Chondrocyte (in vitro differentiated cells): ENCODE measurements at places on chromosomes 1 and 21.

DNA sequence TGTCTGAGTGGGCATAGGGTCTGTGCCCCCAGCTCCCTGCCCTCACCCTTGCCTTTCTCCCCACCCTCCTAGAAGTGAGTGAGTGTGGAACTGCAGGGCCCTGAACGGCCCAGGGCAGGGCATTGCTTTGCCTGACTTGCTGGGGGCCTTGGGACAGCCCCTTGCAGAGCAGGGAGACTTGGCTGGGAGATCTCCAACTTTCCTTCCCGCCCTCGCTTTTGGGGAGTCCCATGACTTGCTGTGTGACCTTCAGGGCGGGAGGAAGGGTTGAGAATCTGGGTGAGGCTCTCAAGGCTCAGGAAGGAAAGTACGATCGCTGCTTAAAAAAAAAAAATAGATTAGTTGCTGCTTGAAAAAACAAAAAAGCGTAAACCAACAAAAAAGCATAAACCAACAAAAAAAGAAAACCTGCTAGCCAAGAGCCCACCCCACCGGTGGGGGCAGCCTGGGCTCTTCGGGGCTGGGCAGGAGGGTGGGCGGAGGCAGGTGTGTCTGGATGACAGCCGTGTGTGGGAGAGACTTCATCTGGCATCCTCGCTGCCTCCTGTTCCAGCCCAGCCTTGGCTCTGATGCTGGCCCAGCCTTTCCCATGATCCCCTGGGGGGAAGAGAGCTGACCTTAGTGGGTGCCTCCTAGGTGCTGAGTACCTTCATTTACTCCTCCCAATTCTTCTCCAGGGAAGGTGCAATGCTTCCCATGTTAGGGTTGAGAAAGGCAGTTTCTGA lies 6.5 kb downstream of the NBL1 start:
- DNase-seq: no peak
- H3K4me3 ChIP-seq: no peak overlapping the region
- no peaks in the 10 kb centered on the region for H3K27me3 ChIP-seq
- no peaks in the 10 kb centered on the region for H3K36me3 ChIP-seq
- H3K27ac ChIP-seq: peak overlapping the region; percentile 65
- H3K4me1 ChIP-seq: peaks cover 61% of the 10 kb centered on the region

DNA sequence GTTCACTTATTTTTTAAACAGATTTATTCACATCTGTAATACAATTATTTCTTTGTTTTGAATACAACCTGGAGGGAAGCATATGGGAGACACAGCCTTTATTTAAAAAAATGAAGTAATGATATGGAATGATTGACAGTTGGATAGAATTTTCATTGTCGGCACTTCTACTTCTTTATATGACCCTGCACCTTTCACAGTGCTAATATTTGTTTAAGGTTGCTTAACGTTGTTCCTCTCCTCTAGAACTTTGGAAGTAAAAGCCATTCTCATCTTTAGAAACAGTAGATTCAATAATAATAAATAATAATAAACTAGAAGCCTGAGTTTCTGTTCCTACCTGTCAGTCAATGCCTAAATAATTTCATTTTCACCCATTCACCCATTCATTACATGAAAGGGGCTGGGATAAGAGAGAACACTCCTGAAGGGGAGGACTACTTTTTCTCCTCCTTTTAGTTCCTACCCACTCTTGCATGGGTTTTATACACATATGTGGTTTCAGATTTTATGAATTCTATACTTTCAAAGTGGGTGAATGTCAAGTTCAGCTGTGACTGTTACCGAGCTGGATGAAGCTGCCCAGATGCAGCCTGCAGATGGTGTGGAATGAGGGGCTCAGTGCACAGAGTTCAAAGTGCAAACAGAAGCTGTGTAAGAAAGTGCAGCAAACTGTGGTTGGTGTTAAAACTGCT lies 9.4 kb downstream of the RUNX1 start:
- H3K4me1 ChIP-seq: peaks cover 10% of the 10 kb centered on the region
- no peak overlapping the region for H3K27ac ChIP-seq
- no peaks in the 10 kb centered on the region for H3K27me3 ChIP-seq

GRCh38 chr1:151958959-151959358 lies 34.7 kb downstream of the S100A10 start:
- no peak overlapping the region for H3K4me3 ChIP-seq
- no peaks in the 10 kb centered on the region for H3K36me3 ChIP-seq
- no peak for DNase-seq
- peaks cover 5% of the 10 kb centered on the region for H3K4me1 ChIP-seq
- no peaks in the 10 kb centered on the region for H3K27me3 ChIP-seq

GRCh38 chr1:214557952-214558735 lies 6.7 kb upstream of the PTPN14 start:
- H3K4me1 ChIP-seq: peaks cover 30% of the 10 kb centered on the region
- H3K27me3 ChIP-seq: no peaks in the 10 kb centered on the region
- H3K4me3 ChIP-seq: no peak overlapping the region
- H3K36me3 ChIP-seq: no peaks in the 10 kb centered on the region

- DNase-seq: no peak
- peaks cover 27% of the 10 kb centered on the region for H3K4me1 ChIP-seq
- H3K27me3 ChIP-seq: no peaks in the 10 kb centered on the region
- H3K36me3 ChIP-seq: peaks cover 9% of the 10 kb centered on the region
- H3K4me3 ChIP-seq: no peak overlapping the region
Measured at GRCh38 chr1:244325056-244325758, 126.5 kb downstream of the ADSS2 start.

DNA sequence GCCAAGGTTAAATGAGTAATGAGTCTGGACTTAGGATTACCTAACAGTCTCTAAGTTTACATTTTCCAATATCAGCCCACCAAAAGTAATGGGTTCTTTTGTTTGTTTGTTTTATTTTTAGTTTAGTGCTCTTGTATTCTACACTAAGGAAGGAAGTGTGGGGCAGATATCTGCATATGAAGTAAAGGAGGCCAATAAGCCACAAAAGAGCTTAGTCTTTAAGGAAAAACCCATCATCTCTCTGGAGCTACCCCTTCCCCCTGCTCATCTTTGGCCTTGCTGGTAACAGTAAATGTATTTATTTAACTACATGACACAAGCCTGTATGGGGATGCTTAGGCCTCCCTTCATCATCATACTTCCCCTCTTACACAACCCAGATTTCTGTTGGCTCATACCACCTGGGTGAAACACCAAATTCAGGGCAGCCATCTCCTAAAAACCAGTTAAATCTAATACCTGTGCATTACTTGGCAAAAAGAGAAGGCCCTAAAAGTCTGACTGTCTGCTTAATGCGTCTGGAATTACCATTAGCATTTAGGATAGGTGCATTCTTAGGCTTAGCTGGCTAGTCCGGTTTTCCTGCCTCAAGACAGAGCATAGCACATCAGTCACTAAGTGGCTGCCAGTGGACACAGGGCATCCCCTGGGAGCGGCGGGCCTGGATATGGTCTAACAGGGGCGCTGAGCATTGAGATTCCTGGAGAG lies 96.8 kb upstream of the ADGRL2 start:
- no peaks in the 10 kb centered on the region for H3K36me3 ChIP-seq
- H3K4me1 ChIP-seq: peaks cover 52% of the 10 kb centered on the region
- H3K27ac ChIP-seq: peak overlapping the region; percentile 92
- no peaks in the 10 kb centered on the region for H3K27me3 ChIP-seq
- H3K4me3 ChIP-seq: no peak overlapping the region

GRCh38 chr21:41367301-41367944 lies 5.6 kb downstream of the MX2 start:
- no peaks in the 10 kb centered on the region for H3K36me3 ChIP-seq
- peaks cover 14% of the 10 kb centered on the region for H3K27me3 ChIP-seq
- no peak overlapping the region for H3K27ac ChIP-seq
- H3K4me3 ChIP-seq: no peak overlapping the region
- no peak for DNase-seq
- H3K4me1 ChIP-seq: peaks cover 5% of the 10 kb centered on the region

DNA sequence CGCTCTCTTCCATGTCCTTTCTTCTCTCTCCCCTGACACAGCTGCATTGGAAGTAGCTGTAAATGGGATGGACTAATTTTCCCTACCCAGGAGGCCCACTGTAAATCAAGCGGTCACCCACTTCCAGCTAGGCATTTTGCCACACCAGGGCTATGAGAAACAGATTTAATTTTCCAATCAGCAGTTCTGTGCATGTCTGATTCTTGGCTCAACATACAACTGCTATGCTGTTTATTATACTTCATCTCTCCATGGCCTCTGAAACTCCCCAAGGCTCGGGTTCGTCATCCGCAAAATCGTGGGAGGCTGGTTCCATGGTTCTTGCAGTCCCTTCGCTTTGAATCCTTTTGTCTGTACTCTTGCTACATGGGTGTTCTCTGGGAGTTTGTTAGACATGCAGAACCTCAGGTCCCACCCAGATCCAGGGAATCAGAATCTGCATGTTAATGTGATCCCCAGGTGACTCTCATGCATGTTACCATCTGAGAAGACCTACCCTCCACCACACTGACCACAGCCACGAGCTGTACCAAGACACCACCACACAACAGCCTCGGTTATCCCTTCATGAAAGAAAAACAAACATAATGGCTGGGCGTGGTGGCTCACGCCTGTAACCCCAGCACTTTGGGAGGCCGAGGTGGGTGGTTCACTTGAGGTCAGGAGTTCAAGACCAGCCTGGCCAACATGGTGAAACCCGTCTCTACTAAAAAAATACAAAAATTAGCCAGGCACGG lies 190.5 kb downstream of the GABPA start:
- no peaks in the 10 kb centered on the region for H3K27me3 ChIP-seq
- no peak for DNase-seq
- no peak overlapping the region for H3K27ac ChIP-seq
- no peak overlapping the region for H3K4me3 ChIP-seq
- peaks cover 21% of the 10 kb centered on the region for H3K4me1 ChIP-seq

GRCh38 chr1:241848686-241849344 lies 811 bp downstream of the EXO1 start:
- no peaks in the 10 kb centered on the region for H3K27me3 ChIP-seq
- H3K4me1 ChIP-seq: peaks cover 24% of the 10 kb centered on the region
- H3K36me3 ChIP-seq: no peaks in the 10 kb centered on the region
- no peak overlapping the region for H3K27ac ChIP-seq
- H3K4me3 ChIP-seq: peak overlapping the region; percentile 92
- DNase-seq: no peak

- H3K27me3 ChIP-seq: peaks cover 1% of the 10 kb centered on the region
- H3K36me3 ChIP-seq: no peaks in the 10 kb centered on the region
- no peak for DNase-seq
- H3K4me1 ChIP-seq: no peaks in the 10 kb centered on the region
- no peak overlapping the region for H3K4me3 ChIP-seq
Measured at GRCh38 chr21:40757366-40757765, 89.6 kb downstream of the DSCAM start.

DNA sequence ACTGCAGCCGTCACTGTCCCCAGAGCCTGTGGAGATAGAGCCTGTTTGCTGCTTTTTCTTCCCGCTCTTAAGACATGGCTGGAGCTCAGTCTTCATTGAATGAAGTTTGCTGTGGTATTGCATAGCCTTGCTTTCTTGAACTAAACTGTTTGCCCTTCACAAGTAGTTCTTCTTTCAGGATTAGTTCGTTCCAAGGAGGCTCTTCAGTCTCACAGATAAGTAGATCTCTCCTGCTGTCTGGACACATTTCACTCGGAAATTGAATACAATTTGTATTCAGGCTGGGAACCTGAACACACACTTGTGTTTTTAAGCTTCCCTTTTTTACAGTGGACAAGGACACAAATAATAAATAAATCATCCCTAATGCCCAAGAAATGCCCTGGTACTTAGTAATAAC lies 34.7 kb downstream of the IFNAR1 start:
- no peak for DNase-seq
- peaks cover 24% of the 10 kb centered on the region for H3K4me1 ChIP-seq
- H3K4me3 ChIP-seq: no peak overlapping the region
- H3K27ac ChIP-seq: no peak overlapping the region
